Cortex of kidney (tissue), 1 donor: ENCODE measurements at places on chromosomes 2 and 18.

DNA sequence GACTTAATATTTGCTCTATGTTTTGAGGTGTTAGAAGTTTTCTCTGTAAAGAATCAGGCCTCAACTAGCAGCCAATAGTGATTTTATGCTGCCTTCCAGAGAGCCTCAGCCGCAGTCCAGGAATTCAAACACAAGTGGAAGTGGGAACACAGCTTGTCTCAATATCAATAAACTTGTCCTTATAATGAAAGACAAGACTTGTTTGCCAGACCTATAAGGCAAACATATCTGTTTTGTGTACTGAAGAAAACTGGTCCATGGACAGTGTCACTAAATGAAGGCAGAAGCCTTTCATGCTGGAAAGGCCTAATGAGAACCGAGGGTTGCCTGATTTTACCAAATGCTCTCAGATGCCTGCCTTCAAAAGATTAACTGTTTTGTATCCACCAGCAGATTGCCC, 182.2 kb downstream of the EPHA4 start:
- no peak for DNase-seq

- no peak for DNase-seq
Measured at GRCh38 chr18:38602341-38602740, 1036.7 kb upstream of the CELF4 start.

DNA sequence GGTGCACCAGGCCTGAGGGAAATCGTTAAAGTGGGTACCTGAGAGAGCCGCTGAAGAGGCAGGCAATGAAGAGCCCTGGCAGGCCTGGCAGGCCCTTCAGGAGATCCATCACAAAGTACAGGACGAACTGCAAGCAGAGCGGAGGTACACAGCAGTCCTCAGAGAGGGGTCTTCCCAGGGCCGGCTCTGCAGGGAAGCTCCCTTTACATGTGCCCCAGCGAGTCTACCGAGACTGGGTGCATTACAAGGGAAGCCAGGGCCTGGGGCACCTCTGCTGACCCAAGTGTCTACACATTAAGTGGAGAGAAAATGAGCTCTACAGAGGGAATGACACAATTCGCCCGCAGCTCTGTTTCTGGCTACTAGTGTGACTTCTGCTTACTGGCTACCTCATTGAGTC, 8.1 kb upstream of the ATRAID start:
- DNase-seq: no peak

DNA sequence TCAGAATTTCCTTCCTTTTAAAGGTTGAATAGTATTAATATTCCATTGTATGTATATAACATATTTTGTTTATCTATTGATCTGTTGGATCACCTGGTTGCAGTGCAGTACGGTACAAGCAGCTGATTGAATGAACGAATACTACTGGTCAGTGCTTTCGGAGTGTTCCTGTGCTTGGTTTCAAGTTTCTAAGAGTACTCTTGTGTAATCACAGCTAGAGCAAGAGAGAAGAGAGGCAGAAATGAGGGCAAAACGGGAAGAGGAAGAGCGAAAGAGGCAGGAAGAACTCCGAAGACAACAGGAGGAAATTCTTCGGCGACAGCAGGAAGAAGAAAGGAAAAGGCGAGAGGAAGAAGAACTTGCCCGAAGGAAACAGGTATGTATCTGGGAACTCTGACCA, 40.3 kb upstream of the KCNJ13 start:
- no peak for DNase-seq

DNA sequence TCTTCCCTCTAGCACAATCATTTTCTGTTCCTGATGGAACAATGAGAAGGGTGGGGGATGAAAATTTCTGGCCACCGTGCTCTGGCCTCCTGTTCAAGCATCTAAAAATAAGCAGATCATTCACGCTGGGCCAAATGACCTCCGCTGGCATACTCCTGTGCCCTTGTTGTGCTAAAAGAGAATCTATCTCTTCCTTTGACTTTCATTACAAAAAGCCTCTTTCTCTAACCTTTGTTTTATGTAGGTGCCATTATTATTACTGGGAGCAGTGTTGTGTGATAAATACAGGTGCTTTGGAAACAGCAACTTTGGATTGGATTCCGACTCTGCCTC, 44.6 kb upstream of the B3GNT2 start:
- DNase-seq: no peak

DNA sequence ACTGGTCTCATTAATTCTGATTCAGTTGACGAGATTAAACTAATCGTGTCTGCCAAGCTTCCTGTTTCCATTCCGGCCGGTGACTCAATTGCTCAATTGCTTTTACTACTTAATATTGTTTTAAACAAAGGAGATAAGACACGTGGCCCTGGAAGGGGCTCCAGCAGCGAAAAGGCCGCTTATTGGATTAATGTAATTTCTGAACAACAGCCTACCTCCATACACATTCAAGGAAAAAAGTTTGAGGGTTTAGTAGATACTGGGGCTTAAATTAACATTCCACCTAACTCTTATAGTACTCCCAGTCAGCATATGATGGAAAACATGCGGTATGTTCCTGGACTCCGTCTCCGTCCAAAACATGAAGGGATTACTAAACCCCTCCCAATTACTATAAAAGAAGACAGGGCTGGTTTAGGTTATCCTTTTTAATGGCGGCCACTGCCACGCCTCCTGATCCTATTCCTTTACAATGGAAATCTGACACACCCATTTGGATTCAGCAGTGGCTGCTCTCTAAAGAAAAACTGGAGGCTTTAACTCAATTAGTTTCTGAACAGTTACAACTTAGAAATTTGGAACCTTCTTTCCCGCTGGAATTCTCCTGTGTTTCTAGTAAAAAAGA, 27.1 kb downstream of the VPS54 start:
- DNase-seq: no peak

DNA sequence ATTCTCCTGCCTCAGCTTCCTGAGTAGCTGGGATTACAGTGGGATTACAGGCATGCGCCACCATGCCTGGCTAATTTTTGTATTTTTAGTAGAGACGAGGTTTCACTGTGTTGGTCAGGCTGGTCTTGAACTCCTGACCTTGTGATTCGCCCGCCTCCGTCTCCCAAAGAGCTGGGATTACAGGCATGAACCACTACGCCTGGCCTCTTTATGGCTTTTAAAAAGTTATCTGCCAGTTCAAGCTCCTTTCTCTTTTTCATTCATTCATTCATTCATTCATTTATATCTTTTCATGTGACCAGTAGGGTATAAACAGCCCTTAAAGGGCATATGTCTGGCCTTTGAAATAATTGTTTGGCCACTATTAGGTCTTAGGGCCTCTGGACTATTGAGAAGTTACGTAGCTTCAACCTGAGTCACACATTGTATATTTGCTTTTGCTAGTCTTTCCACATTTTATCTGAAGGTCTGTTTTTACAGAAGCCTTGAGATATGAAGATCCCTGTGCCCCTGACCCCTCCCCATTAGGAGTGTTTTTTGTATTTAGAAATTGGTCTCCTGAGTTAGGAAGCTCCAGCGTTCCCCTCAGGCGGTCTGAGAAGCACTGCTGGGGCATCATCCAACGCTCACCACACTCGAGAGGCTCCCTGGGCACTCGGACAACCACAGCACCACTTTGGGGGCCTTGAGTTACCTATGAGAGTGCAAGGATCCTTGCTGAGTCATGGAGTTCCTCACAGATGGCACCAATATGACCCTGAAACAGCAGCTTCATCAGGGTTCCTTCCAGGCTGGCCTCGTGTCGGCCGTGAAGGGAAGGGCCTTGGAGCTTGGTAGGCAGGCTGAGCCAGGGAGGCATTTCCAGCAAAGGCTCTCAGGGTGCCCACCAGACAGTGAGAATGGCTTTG, 21.8 kb downstream of the FZD5 start:
- DNase-seq: no peak

DNA sequence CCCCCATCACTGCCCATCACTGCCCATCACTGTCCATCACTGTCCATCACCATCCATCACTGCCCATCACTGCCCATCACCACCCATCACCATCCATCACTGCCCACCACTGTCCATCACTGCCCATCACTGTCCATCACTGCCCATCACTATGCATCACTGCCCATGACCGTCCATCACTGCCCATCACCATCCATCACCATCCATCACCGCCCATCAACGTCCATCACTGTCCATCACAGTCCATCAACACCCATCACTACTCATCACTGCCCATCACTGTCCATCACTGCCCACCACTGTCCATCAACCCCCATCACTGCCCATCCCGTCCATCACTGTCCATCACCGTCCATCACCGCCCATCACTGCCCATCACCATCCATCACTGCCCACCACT, 57.8 kb upstream of the OTOS start:
- DNase-seq: no peak

DNA sequence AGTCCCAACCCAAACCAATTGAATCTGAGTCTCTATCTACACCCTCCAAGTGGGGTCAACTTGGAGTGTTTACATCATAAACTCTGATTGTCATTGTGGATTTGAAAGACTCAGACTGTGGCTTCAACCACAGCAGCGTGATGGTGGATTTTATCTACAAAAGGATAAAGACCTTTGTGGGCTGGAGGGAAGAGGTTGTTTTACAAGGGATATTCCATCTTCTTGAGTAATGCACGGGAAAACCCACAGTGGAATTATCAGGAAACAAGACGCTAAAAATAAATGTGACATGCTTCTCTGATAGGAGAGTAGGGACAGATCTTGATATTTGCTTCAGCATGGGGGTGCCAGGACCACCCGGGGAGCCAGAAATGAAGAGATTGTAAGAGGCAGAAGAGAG, 93.5 kb downstream of the LPIN1 start:
- DNase-seq: no peak
